ENCODE measurements at places on chromosomes 4 and X.

GRCh38 chr4:182245541-182246215 is 2.5 kb downstream of the TENM3 start:
- no peak for DNase-seq
- no peaks in the 10 kb centered on the region for H3K36me3 ChIP-seq
- no peaks in the 10 kb centered on the region for H3K4me1 ChIP-seq
- H3K27ac ChIP-seq, result no peak overlapping the region
- no peak overlapping the region for H3K4me3 ChIP-seq

DNA sequence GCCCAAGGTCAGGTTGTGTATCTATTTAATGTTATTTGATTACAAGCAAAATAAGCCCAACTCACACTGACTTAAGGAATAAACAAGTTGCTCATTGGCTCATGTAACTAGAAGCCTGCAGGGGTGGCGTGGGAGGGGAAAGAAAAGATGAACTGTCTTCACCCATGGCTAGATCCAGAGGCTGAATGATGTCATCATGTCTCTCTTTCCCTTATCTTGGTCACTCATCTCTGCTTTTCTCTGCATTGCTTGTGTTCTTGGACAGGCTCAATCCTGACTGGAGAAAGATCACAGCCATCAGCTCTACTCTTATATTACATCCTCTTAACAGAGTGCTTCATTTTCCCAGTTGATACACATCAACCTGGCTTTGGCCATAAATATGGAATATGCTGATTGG is 290.0 kb upstream of the DIAPH2 start:
- H3K4me1 ChIP-seq, result no peaks in the 10 kb centered on the region
- DNase-seq, result no peak
- no peaks in the 10 kb centered on the region for H3K27me3 ChIP-seq
- no peak overlapping the region for H3K4me3 ChIP-seq
- no peak overlapping the region for H3K27ac ChIP-seq
- no peaks in the 10 kb centered on the region for H3K36me3 ChIP-seq

DNA sequence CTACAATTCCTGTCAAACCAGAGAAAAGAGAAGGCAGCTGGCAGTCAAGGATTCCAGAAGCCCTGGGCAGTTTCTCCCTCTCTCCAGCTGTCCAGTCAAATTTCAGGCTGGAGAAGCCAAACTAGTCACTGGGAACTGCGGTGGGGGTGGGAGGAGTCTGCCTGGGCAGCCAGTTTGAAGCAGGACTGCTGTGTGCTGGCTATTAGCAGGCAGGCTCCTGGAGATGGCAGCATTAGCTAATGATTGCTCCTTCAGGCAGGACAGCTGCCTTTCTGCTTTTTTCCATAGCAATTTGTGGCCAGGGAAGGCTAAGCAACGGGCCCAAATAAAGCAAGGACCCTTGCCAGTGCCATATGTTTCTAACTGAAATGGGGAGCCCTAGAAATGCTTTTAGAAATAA is 44.7 kb upstream of the FGF13 start:
- H3K27ac ChIP-seq, result no peak overlapping the region
- no peaks in the 10 kb centered on the region for H3K4me1 ChIP-seq
- no peaks in the 10 kb centered on the region for H3K27me3 ChIP-seq
- H3K4me3 ChIP-seq, result no peak overlapping the region
- DNase-seq, result no peak

- H3K27ac ChIP-seq, result no peak overlapping the region
- H3K4me3 ChIP-seq, result no peak overlapping the region
- peak; percentile 41 for DNase-seq
Measured at GRCh38 chr4:88211473-88212252, 53.2 kb upstream of the ABCG2 start.

- DNase-seq, result no peak
- H3K4me3 ChIP-seq, result no peak overlapping the region
- H3K27me3 ChIP-seq, result no peaks in the 10 kb centered on the region
- no peaks in the 10 kb centered on the region for H3K36me3 ChIP-seq
- H3K4me1 ChIP-seq, result no peaks in the 10 kb centered on the region
Measured at GRCh38 chr4:157043131-157043530, 32.8 kb upstream of the GLRB start.

GRCh38 chrX:26580021-26580420 is 364.1 kb downstream of the MAGEB5 start:
- no peak for DNase-seq
- H3K36me3 ChIP-seq, result no peaks in the 10 kb centered on the region
- no peaks in the 10 kb centered on the region for H3K27me3 ChIP-seq

DNA sequence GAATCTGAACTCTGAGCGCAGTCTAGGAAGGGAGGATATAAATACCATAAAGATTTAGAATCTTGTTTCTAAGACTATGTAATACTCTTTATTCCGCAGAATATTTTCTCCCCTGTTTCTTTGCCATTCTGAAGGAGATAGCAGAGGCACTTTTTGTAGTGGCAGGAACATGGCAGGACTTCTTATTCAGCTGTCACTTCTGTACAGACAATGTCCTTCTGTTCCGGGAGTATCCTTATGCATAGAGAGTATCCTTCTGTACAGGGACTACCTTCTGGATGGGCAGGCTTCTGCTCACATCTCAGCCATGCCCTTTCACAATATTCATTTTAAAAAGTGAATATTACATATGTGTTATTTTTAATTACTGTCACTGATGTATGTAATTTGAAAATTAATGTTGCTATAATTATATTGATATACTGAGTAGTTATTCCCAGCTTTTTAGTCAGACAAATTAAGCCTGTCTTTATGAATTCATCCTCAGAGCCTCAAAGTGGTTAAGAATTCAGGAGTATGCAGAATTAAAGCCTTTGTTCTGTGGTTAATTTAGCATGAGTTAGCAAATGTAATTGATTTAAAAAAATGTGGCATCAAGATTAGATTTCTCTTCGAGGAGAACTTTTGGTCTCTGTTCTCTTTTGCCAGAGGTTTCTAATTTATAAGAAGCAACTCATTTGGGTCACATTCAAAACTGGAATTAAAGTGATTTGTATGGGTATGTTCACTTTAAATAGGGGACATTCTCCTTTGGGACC is 174.4 kb downstream of the FHIP1A start:
- DNase-seq, result no peak
- no peak overlapping the region for H3K27ac ChIP-seq
- no peaks in the 10 kb centered on the region for H3K4me1 ChIP-seq
- H3K27me3 ChIP-seq, result peaks cover 9% of the 10 kb centered on the region
- no peaks in the 10 kb centered on the region for H3K36me3 ChIP-seq

DNA sequence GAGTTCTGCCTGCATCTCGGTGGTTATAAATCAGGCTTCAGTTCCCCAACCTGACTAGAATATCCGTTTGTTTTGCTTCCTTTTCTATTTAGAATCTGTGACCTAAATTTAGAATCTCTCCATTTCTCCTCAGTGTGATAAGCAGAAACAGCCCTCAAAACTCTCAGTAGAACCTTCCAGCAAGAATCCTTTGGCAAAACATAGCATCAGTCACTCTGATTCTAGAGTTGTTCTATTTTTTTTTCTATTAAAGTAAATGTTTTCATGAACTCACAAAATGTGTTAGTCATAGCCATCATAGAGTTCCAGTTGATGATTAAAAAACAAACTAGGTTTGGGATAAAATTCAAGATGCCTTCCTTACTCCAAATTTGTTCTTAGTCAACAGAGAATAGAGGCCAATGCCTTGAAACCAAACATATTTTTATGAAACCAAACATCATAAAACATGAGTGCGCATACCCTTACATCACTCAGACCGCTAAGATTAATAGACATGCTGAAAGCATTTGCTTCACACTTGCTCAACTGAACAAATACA is 13.2 kb upstream of the C1QTNF7 start:
- no peaks in the 10 kb centered on the region for H3K27me3 ChIP-seq
- DNase-seq, result no peak
- H3K4me3 ChIP-seq, result no peak overlapping the region
- H3K4me1 ChIP-seq, result peaks cover 12% of the 10 kb centered on the region
- no peaks in the 10 kb centered on the region for H3K36me3 ChIP-seq
- no peak overlapping the region for H3K27ac ChIP-seq

- H3K4me1 ChIP-seq, result no peaks in the 10 kb centered on the region
- no peak for DNase-seq
- no peak overlapping the region for H3K4me3 ChIP-seq
- H3K27me3 ChIP-seq, result no peaks in the 10 kb centered on the region
- no peak overlapping the region for H3K27ac ChIP-seq
Measured at GRCh38 chr4:172892300-172892699, 276.3 kb upstream of the GALNT7 start.

DNA sequence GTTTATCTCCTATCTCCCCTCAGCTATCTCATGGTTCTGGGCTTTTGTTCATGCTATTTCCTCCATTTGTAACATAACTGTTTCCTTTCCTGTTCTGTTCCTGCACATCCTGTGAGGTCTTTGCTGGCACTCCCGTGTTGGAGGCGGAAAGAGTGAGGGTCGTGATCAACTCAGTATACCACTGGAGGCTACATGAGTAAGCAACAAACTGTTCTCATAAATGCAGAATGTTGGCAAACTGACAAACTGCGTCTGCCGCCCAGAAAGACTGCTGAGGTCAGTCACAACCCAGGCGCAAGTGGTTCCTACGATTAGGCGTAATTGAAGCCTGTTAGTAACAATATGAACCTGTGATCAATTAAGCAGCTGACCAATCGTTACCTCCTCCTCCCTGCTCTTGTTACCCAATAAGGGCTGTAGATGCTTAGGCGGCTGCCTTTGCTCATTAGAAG is 48.8 kb downstream of the C4orf33 start:
- no peak overlapping the region for H3K4me3 ChIP-seq
- no peak overlapping the region for H3K27ac ChIP-seq
- H3K36me3 ChIP-seq, result no peaks in the 10 kb centered on the region
- H3K27me3 ChIP-seq, result peaks cover 21% of the 10 kb centered on the region
- no peak for DNase-seq

- no peaks in the 10 kb centered on the region for H3K36me3 ChIP-seq
- DNase-seq, result no peak
- H3K27ac ChIP-seq, result no peak overlapping the region
- no peak overlapping the region for H3K4me3 ChIP-seq
Measured at GRCh38 chrX:2901367-2902036, 27.6 kb downstream of the ARSD start.

DNA sequence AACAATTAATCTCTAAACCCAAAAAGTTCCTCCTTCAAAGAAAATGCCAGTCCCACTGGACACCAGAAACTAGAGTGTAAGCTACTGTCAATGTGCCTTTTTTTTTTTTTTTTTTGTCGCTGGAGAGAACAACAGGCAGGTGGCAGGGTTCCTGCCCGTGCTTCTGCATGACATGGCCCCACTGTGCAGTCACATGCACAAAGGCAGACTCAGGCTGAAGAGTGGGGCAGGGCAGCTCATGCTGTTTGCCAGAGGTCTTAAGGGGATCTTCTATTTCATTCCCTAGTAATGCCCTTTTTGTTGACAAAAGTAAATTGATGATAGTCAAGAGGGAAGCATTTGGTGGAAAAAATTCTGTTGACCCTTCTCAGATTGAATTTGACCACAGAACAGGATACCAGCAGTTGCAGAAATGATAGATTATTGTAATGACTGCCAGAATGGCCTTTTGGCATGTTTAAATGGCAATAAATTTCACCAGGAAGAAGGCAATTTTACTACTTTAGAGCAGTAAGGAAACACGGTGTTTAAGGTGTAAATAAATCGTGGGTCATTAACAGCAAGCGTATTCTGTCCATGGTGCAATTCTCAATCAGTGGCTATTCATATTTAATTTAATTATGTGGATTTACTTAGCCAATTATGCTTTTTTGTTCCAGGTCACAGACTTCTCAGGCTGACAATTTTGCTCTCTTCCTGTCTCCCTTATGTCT is 80.9 kb downstream of the NKX6-1 start:
- no peaks in the 10 kb centered on the region for H3K36me3 ChIP-seq
- no peak overlapping the region for H3K4me3 ChIP-seq

- no peaks in the 10 kb centered on the region for H3K27me3 ChIP-seq
- H3K4me3 ChIP-seq, result no peak overlapping the region
- H3K36me3 ChIP-seq, result no peaks in the 10 kb centered on the region
- DNase-seq, result no peak
- no peaks in the 10 kb centered on the region for H3K4me1 ChIP-seq
- H3K27ac ChIP-seq, result no peak overlapping the region
Measured at GRCh38 chrX:50045823-50046222, 123.4 kb downstream of the CLCN5 start.

GRCh38 chrX:35842674-35843073 is 44.5 kb downstream of the MAGEB16 start:
- no peaks in the 10 kb centered on the region for H3K36me3 ChIP-seq
- no peaks in the 10 kb centered on the region for H3K27me3 ChIP-seq
- H3K27ac ChIP-seq, result no peak overlapping the region
- no peaks in the 10 kb centered on the region for H3K4me1 ChIP-seq

DNA sequence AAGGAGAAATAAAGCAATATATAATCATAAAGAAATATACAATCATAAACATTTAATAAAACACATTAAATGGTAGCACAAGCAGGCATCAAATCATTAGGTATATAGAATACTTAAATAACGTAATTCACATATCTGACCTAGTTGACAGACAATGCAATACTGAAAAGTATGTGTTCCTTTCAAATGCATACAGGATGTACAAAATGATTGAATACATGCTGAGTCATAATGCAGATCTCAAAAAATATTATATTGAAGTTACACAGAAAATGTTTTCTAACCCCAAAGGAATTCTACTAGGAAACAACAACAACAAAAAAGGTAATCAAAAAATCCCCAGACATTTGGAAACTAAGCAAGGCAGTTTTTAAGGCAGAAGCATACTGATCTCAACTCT is 1072.0 kb upstream of the INTU start:
- H3K4me1 ChIP-seq, result no peaks in the 10 kb centered on the region
- H3K27ac ChIP-seq, result no peak overlapping the region
- no peak for DNase-seq
- no peaks in the 10 kb centered on the region for H3K36me3 ChIP-seq
- H3K27me3 ChIP-seq, result no peaks in the 10 kb centered on the region
- H3K4me3 ChIP-seq, result no peak overlapping the region

DNA sequence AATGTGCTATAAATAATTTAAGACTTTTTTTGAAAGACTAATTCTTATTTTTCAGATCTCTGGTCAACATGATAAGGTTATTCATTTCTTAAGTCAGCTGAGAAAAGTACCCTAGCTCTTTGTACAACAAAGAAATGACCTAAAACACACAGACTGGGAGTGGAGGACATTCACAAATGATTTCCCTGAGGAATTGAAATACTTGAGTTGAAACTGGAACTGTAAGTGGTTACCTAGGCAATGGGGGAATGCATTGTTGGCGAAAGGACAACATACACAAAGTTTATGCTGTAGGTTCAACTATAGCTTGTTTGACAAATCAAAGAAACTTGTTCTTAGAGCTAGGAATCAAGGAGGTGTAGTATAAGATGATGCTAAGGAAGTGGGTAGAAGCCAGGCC is 915.5 kb downstream of the FAT4 start:
- no peaks in the 10 kb centered on the region for H3K27me3 ChIP-seq
- H3K36me3 ChIP-seq, result no peaks in the 10 kb centered on the region
- DNase-seq, result no peak

GRCh38 chrX:147788641-147789350 is 122.9 kb upstream of the FMR1 start:
- H3K27ac ChIP-seq, result no peak overlapping the region
- H3K27me3 ChIP-seq, result no peaks in the 10 kb centered on the region
- DNase-seq, result no peak
- no peaks in the 10 kb centered on the region for H3K36me3 ChIP-seq

- no peak overlapping the region for H3K4me3 ChIP-seq
- no peaks in the 10 kb centered on the region for H3K27me3 ChIP-seq
Measured at GRCh38 chrX:70402721-70403120, 20.4 kb upstream of the GDPD2 start.

- no peaks in the 10 kb centered on the region for H3K4me1 ChIP-seq
- no peak overlapping the region for H3K27ac ChIP-seq
- no peaks in the 10 kb centered on the region for H3K36me3 ChIP-seq
- no peak for DNase-seq
- H3K4me3 ChIP-seq, result no peak overlapping the region
Measured at GRCh38 chr4:77443941-77444340, 161.7 kb upstream of the CXCL13 start.

- no peak overlapping the region for H3K27ac ChIP-seq
- no peaks in the 10 kb centered on the region for H3K27me3 ChIP-seq
- no peak overlapping the region for H3K4me3 ChIP-seq
Measured at GRCh38 chr4:80814266-80814665, 216.2 kb upstream of the BMP3 start.

Data from activated CD4-positive, alpha-beta memory T cell treated with anti-CD3 and anti-CD28 coated beads, Interleukin-2, amount 10 ng/mL, durations not matched to agents 7 days and 5 days (primary cell).